ENCODE measurements at places on chromosomes 3 and 15. TPM values are rescaled to one million over a fixed set of nuclear protein-coding genes. Genes with fewer than 3 reads are reported as not detected.

DNA sequence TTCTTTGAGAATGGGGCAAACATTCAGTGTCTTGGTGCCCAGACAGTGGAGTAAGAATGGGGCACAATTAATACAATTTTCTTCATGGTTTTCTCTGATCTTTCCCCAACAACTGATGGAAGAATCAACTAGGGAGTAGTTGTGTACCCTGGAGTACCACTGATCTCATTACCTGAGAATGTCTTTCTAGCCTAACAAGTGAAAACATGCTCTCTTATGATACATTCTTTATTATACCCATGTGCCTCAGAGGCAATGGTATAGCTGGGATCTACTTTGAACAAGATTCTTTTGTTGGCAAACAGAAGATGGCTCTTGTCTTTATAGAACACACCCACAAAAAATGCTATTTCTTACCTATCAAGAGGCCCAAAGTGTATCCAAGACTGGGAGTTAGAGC, 250.6 kb upstream of the CMC1 start:
- no peak for DNase-seq

DNA sequence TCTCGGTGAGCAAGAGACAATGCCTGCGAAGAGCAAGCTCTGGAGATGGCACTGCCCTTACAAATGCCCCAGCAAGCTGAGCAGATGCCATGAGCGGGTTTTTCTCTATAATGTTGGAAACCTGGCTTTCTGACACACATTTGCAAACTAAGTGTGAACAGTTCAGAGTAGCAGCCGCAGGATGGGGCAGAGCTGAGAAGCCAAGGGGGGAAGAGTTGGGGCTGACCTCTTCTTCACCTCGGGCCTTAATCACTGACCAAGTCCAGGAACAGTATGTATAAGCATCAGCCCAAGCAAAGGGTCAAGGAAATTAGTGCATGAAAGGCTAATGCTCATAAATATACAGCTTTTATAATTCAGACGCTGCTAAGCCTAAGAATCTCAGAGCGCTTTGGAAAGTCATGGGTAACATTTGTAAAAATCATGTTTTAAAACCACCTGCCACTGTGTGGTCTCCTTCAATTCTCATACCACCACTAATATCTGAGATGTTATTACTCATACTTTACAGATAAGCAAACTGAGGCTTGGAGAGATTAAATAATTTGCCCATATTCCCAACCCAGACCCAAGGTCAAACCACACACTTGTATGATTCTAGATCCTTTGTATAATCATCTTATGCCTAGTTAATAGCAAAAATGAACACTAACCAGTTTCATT, 603.4 kb downstream of the FOXP1 start:
- no peak for DNase-seq

DNA sequence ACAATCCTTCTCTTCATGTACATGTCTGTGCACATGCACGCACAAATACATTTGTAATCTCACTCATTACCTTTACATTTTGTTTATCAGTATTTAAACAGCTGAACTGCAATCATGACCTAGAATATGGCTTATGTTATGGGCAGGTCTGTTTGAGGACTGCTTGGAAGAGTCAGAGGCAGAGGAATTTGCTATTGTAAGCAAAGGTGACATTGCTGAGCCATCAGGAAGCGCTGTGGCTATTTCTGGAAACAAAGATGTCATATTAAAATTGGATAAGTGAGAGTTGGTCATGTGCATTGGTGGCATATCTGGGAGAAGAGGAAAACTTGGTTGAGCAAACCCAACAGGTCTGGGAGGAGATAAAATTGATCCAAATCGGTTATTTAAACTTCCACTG, 41.6 kb downstream of the USF3 start:
- DNase-seq: no peak

DNA sequence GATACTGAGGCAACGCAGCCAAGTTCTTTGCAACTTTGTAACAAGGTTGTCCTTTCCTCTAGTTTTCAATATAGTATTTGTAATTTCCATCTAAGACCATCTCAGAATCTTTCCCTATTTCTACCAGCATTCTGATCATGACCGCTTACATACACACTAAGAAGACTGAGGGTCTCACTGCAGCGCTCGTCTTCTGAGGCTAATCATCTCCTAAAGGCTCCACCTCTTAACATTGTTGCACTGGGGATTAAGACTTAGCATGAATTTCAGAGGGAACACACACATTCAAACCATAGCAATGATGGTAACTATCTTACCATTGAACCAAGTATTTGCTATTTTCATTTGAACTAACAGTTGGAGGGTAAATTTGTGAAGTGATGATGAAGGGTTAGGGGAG, 463.3 kb upstream of the CCDC54 start:
- DNase-seq: no peak

DNA sequence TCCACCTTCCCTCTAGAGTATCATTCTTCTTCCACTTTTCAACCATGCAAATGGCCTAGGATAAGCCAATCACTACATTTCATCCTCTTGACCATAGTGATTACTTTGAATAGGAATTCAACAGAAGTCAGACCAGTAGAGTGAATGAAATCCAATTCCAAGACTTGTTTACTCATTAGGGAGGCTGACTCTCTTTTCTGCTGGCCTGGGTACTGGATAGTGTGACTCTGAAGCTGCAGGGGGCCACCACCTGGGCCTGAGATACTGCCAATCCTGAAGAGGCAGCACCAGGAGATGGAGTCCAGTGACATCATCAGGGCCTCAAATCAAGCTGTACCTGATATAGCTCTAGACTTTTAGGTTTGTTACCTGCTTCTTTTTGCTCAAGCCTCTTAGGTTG, 7.0 kb upstream of the FSTL1 start:
- DNase-seq: no peak

GRCh38 chr3:181630853-181631252, 80.9 kb upstream of the SOX2 start:
- DNase-seq: no peak

- no peak for DNase-seq
Measured at GRCh38 chr15:69056365-69056764, 41.9 kb downstream of the NOX5 start.

DNA sequence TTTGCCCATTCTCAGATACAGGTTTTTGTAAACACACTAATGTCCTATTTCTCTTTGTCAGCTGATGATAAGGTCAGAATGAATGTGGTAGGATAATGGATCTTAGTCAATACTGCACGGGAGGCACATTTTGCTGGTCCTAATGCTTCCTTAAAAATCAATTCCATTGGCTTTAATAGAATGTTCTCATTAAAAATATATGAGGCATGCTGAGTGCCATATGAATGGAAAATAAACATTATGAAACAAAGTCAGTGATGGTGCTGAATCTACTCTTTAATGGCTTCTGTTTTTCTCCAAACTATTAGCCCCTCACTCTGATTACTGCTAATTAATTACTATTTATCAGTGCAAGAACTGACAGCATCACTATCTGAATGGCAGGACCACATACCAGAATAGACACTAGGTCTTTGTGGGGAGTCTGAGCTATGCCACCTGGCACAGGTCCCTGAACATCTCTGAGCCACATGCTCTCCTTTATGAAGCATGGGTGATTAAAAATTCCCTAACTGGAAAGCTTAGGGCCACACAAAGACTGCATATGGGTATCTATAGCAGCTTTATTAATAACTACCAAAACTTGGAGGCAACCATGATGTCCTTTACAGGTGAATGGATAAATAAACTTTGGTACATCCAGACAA, 278.9 kb downstream of the MEX3B start:
- DNase-seq: no peak

GRCh38 chr15:72948662-72949061, 103.6 kb upstream of the NEO1 start:
- DNase-seq: no peak

- DNase-seq: no peak
Measured at GRCh38 chr3:94172695-94173310, 109.9 kb downstream of the NSUN3 start.

DNA sequence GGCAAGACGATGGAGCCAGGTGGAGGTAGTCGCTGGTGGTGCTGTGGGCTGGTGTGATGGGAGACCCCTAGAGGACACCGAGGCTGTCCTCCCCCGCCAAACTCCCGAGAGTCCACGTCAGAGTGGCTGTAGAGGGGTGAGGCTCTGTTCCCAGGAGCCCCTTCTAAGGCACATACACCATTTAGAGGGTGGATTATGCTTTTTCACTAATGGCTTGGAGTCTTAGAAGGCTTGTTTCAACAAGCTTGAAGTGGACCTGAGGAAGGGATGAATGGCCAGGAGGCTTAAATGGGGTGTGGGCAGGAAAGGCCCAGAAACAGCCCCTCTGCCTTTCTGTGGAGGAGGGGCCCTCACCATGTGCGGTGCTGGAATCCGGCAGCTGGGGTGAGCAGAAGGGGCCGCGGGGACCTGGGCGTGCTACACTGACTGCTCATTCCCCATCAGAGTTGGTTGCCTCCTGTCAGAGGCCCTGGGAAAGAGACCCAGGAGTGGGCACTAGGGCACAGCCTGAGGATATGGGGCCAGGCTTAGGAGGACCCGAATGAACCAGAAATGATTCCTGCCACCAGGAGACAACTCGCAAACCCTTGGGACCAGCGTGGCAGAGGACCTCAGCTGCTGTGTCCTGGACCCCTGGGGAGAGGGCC, 66.2 kb downstream of the FEM1B start:
- no peak for DNase-seq

DNA sequence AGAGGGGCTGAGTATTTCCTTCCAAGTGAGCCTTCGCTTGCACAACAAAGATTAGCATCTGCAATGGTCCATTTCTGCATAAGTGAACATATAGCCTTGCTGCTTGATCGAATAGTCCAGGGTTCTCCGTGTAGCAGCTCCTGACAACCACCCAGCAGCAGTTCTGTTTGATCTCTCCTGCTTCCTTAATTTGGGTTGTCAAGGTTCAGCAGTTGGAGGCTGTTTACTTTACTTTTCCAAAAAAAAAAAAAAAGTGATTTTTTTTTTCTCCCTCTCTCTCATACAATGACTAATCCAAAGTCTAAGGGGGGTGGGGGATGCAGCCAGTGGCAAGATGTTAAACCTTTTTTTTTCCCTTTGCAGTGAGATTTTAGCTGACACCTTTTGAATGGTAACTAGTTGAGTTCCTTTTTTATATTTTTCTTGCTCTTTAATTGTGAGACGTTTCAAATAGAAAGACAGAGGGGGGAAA, 3.6 kb downstream of the FOXP1 start:
- DNase-seq: no peak

Gene TMEM207
- not detected for total RNA-seq

Gene CD200R1
- total RNA-seq: not detected

Gene AQP9
- not detected for total RNA-seq

Gene P2RY13
- not detected for total RNA-seq

Gene TICRR
- 1.4 TPM for total RNA-seq

Gene LHFPL4
- not detected for total RNA-seq
